Cerebellar cortex (tissue), 1 donor: ENCODE measurements at places on chromosomes 7 and 10.

DNA sequence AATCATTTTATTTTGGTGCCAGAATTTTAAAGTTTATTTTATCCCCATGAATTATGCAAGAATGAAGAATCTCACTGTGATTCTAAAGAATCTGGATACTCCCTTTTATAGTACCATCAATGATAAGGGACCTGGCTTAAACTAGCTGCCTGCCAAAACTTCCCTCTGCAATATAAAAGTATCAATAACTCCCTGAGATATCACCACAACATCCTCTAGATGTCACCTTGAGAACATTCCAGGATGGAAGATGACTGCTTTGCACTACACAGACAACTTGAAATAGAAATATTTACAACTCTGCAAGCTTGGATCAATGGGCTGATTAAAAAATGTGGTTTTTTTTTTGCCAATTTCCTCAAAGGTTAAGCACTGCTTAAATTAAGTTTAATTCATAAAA, 142.1 kb downstream of the SLC25A13 start:
- no peak for DNase-seq

DNA sequence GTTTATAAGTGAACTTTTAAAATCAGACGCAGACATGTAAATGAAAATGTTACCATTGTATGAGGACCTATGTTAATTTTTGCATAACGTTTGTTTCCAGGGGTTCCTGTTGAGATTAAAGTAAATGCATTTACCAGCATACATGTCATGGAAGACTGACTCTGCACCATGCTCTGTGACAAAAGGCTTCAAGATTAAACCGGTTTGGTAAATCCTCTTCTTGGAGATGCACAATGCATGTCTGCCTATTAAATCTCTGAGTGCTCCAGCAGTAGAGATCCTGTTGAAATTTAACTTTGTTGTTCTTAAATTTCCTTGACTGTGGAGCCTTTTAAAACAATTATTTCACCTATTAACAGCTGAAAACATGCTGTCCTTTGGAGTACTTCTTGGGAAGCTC, 36.5 kb upstream of the JAZF1 start:
- no peak for DNase-seq

GRCh38 chr7:153401795-153402720, 642.5 kb downstream of the ACTR3B start:
- DNase-seq: no peak

DNA sequence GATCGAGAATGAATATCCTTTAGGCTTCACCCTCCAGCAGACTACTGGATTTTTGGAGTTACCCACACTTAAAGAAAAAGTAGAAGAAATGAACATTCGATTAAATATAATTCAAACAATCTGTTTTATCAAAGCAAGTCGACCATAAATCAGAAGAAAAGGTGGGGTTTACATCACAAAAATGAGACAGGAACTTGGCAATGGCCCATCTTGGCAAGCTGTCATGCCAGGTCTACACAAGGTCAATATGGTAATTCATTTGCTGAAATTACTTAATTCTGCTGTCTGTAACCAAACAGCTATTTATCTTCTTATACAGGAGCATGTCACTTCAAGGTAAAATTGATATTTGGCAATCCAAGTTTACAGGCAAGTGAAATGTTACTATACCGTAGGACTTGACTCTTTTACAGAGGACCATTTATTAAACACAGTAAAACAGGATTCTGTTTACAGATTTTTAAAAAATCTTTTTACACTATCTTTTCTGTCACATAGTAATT, 640.6 kb upstream of the NRP1 start:
- DNase-seq: no peak

- no peak for DNase-seq
These were observed 1691.6 kb upstream of the LRRTM3 start for GRCh38 chr10:65234261-65234660.

DNA sequence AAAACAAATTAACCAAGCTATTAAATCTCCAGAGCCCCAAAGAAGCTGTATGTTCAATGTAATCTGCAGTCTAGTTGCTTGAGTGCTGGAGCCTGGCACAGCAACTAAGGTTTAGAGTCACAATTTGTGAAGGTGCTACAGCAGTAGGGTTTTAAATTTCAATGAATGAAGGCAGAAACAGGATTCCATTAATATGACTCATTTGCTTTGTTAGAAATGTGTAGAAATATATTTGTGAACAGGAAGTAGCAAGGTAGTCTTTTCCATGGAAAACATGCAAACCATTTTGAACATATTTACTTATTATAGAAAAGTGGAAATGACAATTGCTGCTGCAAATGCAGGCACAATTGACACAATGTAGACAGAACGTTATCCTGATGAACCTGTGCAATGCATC, 149.0 kb upstream of the STEAP4 start:
- DNase-seq: no peak

DNA sequence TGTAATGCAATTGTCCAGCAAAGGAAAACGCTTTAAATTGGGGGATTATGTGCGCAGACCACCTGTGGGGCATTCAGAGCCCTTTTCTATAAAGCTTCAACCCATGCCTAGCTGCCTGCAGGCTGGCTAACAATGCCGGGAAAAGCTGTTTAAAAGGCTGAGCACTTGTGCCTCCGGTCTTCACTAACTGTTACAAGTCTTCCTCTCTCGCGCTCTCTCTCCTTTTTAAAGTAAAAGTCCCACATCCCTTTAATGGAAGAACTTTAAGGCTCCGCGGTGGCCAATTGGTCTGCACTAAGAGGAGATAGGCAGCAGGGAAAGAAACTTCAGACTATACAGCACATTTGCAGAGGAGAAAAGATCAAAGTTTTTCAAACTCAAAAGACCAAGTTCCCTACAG, 4.6 kb downstream of the FZD8 start:
- no peak for DNase-seq

DNA sequence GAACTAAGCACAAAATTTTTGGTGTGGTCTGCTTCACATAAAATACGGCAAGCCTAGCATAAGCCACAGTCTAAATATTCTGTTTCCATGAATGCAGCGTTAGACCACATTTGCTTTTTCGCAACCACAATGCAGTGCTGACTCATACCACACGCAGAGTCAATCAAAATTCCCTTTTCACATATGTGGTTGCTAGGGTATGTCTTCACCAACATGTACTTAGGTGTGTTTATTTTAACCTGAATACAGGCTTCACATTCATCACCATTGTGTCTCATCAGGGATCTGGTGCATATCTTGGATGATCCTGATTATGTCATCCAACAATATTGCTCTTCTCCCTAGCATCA, 90.8 kb downstream of the CHN2 start:
- no peak for DNase-seq

GRCh38 chr7:6563936-6564770, 12.9 kb upstream of the GRID2IP start:
- peak; percentile 94 for DNase-seq

DNA sequence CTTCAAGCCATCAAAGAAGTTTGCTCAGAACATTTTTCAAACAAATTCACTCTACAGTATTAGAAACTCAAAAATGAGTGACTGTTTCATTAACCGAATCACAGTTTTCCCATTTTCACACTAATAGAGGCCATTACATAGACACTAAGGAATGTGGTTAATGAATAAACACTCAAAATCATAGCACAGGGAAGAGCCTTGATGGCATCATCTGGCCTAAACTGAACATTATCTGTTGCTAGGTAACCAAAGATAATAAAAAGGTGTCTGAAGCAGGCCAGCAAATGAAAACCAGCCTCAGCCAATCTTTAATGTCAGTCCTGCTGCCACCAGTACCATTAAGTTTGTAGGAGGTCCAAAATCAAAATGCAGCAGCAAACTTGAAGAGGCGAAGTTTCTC, 492.4 kb upstream of the STEAP1 start:
- DNase-seq: no peak

DNA sequence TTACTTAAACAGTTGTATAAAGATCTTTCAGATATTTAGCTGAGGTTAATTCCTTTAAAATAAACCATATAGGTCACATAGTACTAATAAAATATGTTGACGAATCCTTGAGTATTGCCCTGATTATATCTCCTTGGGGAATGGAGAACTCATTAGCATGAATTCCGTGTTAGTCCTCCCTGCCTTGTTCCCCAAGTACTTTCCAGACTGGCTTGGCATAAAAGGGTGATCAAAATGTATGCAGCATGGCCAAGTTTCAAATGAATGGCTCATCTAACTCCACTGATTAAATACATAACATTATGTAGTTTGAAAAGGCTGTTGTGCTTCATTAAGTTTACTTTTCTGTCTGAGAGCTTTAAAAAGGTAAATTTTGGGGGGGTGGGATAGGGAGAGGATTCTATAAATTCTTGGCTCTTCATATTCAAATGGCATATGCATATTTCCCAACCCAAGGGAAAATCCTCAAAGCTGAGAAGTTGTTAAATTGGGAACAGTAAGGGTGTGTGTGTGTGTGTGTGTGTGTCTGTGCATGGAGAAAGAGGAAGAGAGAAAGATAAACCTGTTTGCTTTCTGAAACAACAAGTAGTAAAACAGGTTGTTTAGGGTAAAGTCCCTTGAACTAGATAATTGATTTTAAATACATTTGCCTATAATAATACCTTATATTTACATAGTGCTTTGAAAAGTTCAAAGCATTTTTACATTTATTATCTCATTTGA, 4.8 kb upstream of the ADD3 start:
- DNase-seq: no peak

GRCh38 chr7:140674899-140675701, 2.4 kb downstream of the ADCK2 start:
- DNase-seq: peak; percentile 68

DNA sequence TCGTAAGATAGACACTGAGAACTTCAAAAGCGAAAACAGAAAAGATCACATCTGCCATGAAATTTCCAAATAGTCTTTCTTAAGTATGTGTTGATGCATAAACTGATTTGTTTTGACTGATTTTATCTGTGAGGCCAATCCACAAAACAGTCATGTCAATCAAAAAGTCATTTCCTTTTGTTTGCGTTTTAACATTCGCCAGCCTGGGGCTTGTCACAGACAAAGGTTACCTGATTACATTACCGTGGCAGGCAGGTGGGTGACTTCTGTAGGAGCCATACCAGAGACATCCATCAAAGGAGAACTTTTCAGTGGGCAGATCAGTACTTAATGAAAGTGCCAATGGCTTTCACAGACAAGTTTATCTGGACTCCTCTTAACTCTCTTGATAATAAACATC, 45.5 kb upstream of the BET1 start:
- DNase-seq: no peak

DNA sequence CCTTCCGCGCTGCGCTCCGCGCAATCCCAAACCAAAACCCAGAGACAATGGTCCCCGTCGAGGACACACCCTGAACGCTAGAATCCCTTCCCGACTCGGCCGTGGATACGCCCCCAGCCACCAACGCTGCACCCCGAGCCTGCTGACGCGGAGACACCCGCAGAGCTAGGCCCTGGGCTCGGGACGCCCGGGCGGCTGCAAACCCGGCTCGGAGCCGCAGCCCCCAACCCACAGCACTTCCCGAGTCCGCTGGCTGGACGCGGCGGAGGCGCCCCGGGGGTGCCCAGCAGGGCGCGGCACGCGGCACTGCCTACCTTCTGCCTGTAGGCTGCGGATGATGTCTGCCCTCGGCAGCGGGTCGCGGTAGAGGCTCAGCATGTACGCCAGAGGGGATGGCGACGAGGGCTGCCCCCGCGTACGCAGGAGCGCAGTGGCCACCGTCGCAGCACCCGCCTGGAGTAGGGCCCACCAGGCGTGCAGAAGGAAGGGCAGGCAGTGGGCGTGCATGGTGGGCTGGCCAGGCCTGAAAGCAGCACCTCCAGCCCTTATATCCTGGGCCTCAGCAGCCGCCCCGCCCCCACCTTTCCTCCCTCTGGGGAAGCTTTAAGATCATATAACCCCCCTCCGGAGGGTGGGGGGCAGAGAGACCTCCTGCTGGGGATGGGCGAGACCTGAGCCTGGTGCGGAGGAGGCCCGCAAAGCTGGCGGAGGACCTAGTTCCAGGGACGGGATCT, at the start of gene NODAL:
Gene NODAL (minus strand): TSS at position 521 of the 734 bp plus-strand sequence. CDS start 14 bp downstream, at position 507.
- DNase-seq: no peak

GRCh38 chr7:138170298-138170697, 94.0 kb downstream of the AKR1D1 start:
- DNase-seq: no peak

GRCh38 chr7:31497516-31497915, 16.4 kb upstream of the ITPRID1 start:
- DNase-seq: no peak

GRCh38 chr10:51786684-51787035, 87.3 kb upstream of the CSTF2T start:
- DNase-seq: no peak

DNA sequence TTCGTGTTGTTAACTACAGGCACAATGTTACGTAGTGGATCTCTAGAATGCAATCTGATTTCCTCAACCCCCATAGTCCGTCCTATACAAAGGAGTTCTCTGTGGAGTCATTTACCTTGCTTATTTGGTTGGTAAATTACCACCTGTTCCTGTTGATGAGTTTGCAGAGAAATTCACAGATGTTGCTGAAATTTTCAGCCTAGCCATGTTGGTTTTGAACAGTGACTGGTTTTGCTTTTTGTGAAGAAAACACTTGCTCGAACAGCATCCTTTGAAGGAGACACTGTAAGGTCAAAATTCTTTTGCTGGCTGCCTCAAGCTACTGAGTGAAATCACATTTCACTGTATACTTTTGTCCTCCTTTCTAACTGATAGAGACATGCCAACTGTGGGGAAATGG, 15.4 kb upstream of the PRKCQ start:
- DNase-seq: no peak

- no peak for DNase-seq
These were observed 1.6 kb upstream of the KIAA1217 start for GRCh38 chr10:24207341-24207740.

- no peak for DNase-seq
These were observed 3.2 kb downstream of the CSGALNACT2 start for GRCh38 chr10:43141421-43141820.

DNA sequence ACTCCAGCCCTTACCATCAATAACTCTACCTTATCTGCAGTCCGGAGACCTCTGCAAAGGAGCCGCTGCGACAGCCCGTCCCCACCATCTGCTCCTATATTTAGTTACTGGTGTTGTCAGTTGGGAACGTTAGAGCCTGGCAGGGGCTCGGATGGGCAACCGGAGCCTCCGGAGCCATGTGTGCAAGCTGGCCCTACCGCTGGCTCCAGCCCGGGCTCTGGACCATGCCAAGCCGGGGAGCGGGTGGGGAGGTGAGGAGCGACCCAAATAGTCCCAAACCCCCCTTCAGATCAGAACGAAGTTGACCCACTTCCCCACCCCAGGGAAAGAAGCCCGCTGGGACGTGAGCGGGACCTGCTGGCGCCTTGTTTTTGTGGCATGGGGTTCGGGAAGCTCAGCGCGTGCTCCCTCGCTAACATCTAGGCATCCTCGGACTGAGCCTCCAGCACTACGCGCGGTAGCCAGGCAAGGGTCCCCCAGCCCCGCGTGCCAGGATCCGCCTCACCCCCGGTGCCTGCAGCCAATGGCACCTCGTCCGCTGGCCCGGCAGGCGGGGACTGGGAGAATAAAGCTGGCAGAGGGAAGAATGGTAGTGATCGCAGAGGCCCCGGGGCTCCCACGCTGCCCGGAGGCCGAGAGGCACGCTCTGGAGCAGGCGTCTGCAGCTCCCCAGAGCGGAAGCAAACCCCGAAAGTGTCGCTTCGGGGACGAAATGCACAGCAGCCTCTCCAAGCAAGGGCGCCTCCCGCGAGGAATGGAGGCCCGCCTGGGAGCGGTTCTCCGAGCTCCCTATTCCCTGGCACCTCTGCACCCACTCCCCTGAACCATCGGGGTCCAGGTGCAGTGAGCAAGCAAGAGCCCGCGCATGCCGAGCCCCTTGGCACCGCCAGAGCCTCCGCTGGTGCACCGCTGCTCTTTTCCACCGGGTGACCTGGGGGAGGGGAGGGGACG, 679 bp downstream of the LRRC20 start:
- peak; percentile 79 for DNase-seq

GRCh38 chr7:100632951-100633717, 8.2 kb downstream of the TFR2 start:
- DNase-seq: no peak
